ENCODE measurements at places on chromosomes 12 and 14. TPM values are rescaled to one million over a fixed set of nuclear protein-coding genes. Genes with fewer than 3 reads are reported as not detected.

- DNase-seq, result no peak
Measured at GRCh38 chr12:79367032-79367589, 323.7 kb downstream of the PAWR start.

- no peak for DNase-seq
Measured at GRCh38 chr14:94361682-94362081, 26.7 kb downstream of the SERPINA1 start.

GRCh38 chr12:122996188-122996601, 15.7 kb downstream of the ARL6IP4 start:
- no peak for DNase-seq

Gene GNPNAT1
- 64.1 TPM for total RNA-seq

DNA sequence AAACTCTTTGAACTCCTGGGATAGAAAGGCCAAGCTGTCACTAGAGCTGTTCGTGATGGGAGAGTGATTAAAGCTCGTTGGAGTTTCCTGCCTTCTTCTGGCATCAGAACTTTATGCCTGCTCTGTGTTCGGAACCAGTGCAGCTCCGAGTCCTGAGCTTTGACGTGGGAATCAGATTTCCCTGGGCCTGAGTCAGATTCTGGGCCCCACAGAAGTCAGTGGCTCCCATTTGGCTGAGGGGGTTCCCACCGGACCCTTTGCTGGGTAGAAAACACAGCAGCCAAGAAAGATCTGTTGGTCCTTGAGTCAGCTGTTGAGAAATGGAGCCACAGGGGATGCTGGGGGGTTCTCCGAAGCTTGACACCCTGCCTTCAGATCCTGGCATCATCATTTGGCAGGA, 238.0 kb downstream of the CHST11 start:
- peak; percentile 48 for DNase-seq

Gene KRT83
- total RNA-seq, result not detected

- peak; percentile 85 for DNase-seq
Measured at GRCh38 chr12:27866373-27867101, 86.5 kb upstream of the MANSC4 start.

GRCh38 chr12:120060196-120060595, 56.4 kb downstream of the RAB35 start:
- no peak for DNase-seq

GRCh38 chr12:116381240-116381743, 103.8 kb upstream of the MED13L start:
- no peak for DNase-seq

Gene TMEM132C
- not detected for total RNA-seq

Gene ASB2
- total RNA-seq, result not detected

GRCh38 chr12:12278899-12279298, 12.1 kb upstream of the LRP6 start:
- peak; percentile 83 for DNase-seq

DNA sequence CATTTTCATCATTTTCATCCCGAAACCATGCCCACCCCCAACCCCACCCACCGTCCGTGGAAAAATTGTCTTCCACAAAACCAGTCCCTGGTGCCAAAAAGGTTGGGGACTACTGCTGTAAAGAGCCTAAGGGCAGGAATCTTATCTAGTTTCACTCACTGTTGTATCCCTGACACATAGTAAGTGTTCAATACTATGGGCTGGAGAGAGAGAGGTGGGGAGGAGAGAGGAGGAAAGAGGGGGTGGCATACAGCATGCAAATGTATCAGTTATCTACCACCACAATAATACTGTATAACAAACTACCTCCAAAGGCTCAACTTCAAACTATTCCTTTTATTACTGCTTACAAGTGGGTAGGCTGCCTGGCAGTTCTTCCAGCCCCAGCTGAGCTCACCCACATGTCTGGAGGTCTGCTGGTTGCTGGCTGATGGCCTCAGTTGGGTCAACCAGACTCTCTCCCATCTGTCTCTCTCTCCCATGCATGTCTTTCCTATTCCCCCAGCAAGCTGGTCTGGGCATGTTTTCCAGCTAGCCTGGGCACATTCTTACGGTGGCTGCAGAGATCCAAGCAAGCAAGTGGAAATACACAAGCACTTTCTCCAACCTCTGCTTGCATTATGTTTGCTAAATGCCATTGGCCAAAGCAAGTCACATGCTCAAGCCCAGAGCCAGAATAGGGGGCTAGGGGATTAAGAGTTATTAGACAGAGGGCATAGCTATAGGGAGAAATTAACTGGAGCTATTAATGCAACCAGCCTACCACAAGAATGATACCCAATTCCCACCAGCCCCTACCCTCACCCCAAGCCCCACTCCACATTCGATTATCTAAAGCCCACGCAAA, 31.6 kb upstream of the FICD start:
- DNase-seq, result no peak

GRCh38 chr14:79175671-79176070, 1005.5 kb downstream of the NRXN3 start:
- DNase-seq, result no peak

- no peak for DNase-seq
Measured at GRCh38 chr12:10668526-10668925, 5.3 kb downstream of the STYK1 start.

DNA sequence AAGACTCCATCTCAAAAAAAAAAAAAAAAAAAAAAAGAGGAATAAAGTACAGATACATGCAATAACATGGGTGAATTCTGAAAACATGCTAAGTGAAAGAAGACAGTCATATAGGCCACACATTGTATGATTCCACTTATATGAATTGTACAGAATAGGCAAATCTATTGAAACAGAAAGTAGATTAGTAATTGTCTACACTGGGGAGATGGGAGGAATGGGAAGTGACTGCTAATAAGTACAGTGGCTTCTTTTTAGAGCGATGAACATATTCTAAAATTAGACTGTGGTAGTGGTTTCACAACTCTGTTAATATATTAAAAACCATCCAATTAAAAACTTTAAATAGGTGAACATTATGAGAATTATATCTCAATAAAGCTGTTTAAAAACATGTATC, 74.4 kb downstream of the ANKS1B start:
- peak; percentile 8 for DNase-seq

Gene KRT81
- total RNA-seq, result not detected

Gene FAM161B
- 6.5 TPM for total RNA-seq
